ENCODE measurements at places on chromosomes 1 and 21.

GRCh38 chr1:117780687-117781475, 148.5 kb downstream of the GDAP2 start:
- DNase-seq = peak; percentile 10

DNA sequence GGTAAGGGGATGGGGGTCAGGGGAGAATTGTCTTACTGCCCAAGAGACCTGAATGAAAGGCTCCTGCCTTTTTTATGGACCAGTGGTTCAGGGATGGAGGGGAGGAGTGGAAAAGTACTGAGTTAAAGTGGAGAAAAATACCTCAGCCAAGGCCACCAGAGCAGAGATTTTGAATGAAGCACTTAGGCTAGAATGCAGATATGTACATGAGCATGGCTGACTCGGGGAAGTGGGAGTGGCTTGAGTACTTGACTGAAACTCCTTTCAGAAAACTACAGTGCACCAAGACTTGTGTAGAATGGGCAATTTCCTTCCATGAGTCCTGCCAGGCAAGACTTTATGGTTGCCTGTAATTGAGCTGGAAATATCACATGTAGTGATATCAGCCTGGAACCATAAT, 429.6 kb upstream of the LRRC7 start:
- no peak for DNase-seq

DNA sequence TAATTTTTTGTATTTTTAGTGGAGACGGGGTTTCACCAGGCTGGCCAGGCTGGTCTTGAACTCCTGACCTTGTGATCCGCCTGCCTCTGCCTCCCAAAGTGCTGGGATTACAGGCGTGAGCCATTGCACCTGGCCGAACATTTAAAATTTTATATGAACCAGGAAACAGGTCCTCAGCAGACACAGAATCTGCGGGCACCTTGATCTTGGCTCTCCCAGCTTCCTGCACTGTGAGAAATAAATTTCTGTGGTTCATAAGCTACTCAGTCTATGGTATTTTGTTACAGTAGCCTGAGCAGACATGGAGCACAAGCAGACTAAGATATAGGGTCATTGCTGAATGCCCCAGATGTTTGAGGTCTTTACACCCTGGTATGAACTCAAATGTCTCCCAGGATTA, 23.6 kb upstream of the CTH start:
- no peak for DNase-seq

GRCh38 chr1:38114241-38115026, 67.8 kb upstream of the POU3F1 start:
- no peak for DNase-seq

DNA sequence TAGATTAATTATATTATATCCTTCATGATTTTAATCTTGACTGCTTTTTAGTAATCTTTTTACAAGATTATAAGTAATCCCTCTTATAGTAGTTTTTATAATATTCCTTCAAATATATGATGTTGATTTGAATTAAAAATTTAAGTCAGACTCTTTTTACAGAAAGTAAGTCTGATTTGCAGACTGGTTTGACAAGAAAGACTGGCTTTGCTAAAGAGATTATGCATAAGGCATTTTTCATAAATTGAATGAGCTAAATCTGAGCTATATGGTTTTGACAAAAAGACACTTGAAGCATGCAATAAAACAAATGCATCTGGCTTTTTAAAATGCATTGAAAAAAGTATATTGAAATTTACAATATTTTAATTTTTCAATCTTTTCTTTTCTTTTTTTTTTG, 26.3 kb upstream of the CAMK1G start:
- no peak for DNase-seq

Data from NCI-H187 treated with DMSO at 0.1 percent for 48 hours (cell line).